ENCODE measurements at places on chromosomes 4 and X.

GRCh38 chr4:917466-917865 lies 14.7 kb downstream of the GAK start:
- DNase-seq = no peak

DNA sequence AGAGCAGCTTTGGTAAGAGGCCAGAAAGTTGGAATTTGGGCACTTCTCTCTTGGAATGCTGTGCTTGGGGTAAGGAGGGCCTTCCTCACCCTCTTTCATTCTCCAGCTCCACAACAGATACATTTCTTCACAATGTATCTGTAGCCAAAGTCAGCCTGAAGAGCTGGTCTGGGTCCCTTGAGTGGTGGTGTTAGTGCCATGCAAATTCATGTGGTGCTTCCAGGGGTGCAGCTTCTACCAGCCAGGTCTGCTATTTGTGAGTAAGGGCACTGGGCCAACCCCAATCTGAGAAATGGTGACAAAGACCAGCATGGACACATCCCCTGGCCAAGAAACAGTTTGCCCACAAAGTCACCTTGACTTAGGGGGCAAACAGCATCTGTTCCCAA lies 17.8 kb downstream of the AMER1 start:
- no peak for DNase-seq

- no peak for DNase-seq
Observed at GRCh38 chrX:39337451-39337850, 536.2 kb downstream of the MID1IP1 start.

- no peak for DNase-seq
Observed at GRCh38 chr4:102180046-102180445, 165.2 kb downstream of the SLC39A8 start.

GRCh38 chrX:18753631-18754030 lies 46.2 kb downstream of the PPEF1 start:
- DNase-seq = no peak

- no peak for DNase-seq
Observed at GRCh38 chr4:26346203-26346620, 25.4 kb downstream of the RBPJ start.

- DNase-seq = no peak
Observed at GRCh38 chr4:42671431-42672194, 14.7 kb upstream of the ATP8A1 start.

GRCh38 chr4:100483796-100484195 lies 34.0 kb downstream of the EMCN start:
- DNase-seq = no peak

DNA sequence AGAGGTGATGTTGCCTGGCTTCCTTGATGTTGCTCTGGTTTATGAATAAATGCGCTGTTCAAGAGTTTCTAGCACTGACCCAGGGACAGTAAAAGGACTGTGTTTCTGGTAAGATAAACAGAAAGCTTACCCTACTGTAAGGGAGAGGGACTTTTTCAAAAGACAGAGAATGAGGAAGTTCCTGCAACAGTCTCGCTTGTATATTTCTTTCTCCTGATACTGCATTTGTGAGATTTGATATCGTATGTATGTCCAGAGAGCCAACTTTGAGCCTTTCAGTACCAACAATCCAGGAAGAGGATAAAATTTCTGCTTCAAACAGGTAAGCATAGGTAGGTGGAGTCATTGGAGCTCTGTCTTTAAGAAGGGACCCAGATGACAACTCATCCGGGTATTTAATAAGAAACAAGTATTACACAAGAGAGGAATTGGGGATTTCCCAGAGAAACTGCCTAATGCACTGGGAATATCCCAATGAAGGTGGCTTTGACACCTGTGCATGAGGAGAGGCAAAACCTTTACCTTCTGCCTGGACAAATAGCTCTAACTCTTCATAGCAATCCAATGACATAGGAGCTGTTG lies 773 bp downstream of the DAPP1 start:
- DNase-seq = no peak

- DNase-seq = peak; percentile 29
Observed at GRCh38 chrX:154348114-154348531, 26.3 kb downstream of the FLNA start.

GRCh38 chr4:76821641-76822040 lies 76.3 kb downstream of the SOWAHB start:
- no peak for DNase-seq

DNA sequence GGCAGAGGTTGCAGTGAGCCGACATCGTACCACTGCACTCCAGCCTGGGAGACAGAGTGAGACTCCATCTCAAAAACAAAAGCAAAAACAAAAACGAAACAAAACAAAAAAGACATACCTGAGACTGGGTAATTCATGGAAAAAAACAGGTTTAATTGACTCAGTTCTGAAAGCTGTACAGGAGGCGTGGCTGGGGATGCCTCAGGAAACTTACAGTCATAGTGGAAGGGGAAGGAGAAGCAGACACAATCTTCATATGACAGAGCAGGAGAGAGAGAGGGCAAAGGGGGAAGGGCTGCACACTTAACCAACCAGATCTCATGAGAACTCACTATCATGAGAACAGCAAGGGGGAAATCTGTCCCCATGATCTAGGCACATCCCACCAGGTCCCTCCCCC lies 229.5 kb downstream of the STK32B start:
- DNase-seq = no peak

- DNase-seq = no peak
Observed at GRCh38 chr4:104964410-104965175, 182.1 kb upstream of the TET2 start.

DNA sequence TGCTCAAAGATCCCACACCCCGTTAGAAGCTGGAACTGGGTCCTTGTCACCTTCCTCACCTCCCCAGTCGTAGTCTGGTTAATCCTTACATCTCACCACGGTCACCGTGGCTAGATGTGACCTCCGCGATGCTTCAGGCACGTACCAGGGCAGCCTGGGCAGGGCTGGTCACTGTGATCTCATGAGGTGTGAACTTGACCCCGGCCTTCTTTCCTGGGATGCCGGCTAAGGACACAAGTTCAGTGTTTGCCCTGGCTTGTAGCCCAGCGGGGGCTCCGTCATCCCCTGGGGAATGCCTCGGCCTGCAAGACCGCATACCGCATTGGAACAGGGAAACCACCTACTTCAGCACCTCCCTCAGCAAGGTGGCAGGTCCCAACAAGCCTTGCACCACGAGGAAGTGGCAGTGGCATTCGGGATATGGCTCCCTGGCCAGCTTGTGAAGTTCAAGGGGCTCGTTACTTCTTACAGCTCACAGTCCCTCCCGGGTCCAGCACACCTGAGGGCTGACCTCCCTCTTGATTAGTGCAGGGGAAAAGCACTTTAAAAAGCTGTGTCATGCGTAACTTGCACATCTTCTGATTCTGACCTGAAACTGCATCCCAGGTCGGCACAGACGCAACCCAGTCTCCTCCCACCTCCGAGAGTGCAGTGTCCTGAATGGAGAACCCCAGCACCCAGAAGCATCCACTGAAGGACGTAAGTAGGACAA lies 25.9 kb downstream of the NOP14 start:
- no peak for DNase-seq

DNA sequence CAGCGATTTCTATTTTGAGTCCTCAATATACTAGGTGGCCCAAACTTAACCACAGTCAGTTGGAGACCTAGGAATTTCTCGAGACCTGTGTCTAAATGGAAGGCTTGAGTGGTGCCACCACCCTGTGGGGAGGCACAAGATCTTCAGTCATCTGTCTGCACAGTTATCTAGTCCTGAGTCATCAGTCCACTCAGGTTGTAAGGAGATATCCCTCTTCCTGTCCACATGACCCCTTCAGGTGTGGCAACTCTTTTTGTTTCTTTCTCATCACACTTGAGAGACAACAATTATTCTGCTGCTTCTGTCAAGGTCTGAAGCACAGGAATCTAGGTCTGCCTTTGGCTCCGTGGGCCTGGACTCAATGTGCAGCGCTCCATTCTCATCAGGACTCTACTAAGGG lies 64.4 kb upstream of the IBSP start:
- no peak for DNase-seq

GRCh38 chr4:135949931-135950330 lies 1582.4 kb downstream of the PCDH18 start:
- DNase-seq = no peak

GRCh38 chrX:109629310-109629709 lies 4.3 kb upstream of the KCNE5 start:
- DNase-seq = no peak

DNA sequence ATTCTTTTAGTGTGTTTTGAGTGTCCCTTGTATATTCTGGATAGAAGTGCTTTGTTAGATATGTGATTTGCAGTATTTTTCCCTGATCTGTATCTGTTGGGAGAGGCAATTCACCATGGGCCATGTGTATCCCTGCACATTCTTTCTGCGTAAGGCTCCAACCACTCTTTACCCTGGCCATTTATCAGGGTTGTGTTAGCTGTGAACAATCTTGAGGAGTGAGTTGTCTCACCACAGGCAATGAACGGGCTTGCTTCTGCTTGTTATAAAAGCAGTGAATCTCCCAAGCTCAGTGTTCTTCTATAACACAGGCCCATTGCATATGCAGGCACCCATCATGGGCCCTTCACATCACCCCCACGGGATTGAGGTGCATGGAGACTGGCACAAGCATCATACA lies 18.9 kb upstream of the SMIM10 start:
- no peak for DNase-seq

GRCh38 chr4:80926446-80926845 lies 104.1 kb upstream of the BMP3 start:
- DNase-seq = peak; percentile 59

- DNase-seq = no peak
Observed at GRCh38 chr4:183154701-183155391, 55.8 kb downstream of the WWC2 start.

GRCh38 chrX:112946227-112946626 lies 105.6 kb upstream of the AMOT start:
- DNase-seq = no peak

DNA sequence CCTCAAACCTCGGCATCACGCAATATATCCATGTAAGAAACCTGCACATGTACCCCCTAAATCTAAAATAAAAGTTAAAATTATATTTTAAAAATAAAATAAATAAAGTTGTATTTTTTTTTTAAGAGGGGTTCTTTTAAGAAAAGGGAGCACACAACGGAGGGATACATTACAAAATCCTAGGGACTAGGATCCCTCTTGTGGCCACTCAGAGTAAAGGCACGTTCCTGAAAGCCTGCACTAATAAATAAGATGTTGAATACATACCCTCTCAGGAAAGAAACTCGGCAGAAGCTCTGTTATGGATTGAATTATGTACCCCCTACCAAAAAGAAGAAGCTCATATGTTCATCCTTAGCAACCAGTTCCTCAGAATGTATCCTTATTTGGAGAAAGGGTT lies 50.9 kb upstream of the PRDX4 start:
- DNase-seq = peak; percentile 68

GRCh38 chrX:20988804-20989203 lies 385.4 kb upstream of the CNKSR2 start:
- no peak for DNase-seq

GRCh38 chrX:104370089-104370488 lies 115.4 kb upstream of the ESX1 start:
- peak; percentile 8 for DNase-seq

GRCh38 chrX:152637649-152638442 lies at the start of gene GABRQ:
Gene GABRQ (plus strand): TSS chrX:152637895. CDS start chrX:152638203, 308 bp downstream.
- no peak for DNase-seq

DNA sequence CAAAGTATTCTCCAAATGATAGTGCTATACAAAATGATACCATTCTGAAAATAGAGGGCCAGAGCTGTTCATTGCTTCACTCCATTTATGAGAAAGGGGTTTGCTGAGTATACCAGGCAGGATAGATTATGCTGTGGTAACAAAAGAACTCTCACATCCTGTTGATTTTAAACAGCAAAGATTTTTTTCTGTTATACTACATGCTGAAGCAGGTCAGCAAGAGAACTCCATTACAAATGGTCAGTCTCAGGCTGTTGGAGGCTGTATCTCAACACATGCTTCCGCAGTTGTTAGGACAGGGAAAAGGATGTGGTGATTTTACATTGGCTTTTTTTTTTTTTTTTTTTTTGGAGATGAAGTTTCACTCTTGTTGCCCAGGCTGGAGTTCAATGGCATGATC lies 13.7 kb upstream of the KLHL5 start:
- no peak for DNase-seq

GRCh38 chr4:102684610-102685052 lies 76.1 kb downstream of the MANBA start:
- peak; percentile 73 for DNase-seq

DNA sequence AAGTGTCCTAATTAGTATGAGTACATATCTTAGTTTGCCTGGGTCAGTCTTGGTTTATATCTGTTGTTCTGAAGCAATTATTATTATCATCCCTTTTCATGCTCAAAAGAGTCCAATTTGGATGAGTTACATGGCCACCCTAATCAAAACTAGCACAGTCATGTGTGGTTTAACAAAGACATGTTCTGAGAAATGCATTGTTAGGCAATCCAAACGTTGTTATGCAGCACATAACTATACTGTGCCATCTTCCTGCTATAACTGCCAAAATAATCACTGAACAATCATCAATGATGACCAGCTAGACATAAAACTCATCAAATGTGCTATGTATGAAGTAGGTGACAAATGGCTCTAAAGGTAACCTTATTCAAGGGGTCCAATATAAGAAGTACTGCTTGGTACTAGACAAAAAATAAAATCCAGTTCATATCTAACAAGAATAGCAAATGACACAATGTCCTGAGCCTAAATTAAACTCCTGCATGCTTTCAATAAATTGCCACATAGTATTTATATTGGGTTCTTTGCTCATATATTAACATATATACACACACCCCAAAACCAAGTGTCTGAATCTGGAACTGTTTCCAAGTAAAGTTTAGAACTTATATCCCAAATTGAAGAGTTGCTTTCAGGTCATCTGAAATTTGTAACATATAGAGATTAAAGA lies 41.9 kb downstream of the CNOT6L start:
- no peak for DNase-seq

DNA sequence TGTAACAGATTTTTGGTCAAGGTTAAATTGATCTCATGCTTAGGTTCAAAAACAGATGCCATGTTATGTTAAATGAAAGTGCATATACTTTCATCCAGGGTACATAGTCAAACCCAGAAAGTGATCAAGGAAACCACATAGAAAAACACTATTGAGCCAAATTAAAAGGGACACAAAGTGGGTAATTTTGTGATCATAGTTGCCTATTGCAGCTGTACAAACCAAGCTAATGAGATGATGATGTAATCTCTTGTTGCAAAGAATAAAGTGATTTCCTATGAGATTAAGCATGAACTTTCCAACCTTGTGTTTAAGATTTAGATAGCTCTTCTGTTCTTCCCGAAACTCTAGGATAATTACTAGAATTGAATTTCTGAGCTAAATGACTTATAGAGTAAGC lies 20.2 kb upstream of the LIMCH1 start:
- DNase-seq = no peak
